Activated naive CD8-positive, alpha-beta T cell treated with anti-CD3 and anti-CD28 coated beads, Interleukin-2, amount 10 ng/mL, durations not matched to agents 7 days and 5 days (primary cell): ENCODE measurements at places on chromosomes 5 and 9.

GRCh38 chr5:82551840-82552385, 273.8 kb upstream of the RPS23 start:
- no peak for DNase-seq

- no peak for DNase-seq
These were observed 26.5 kb downstream of the SARDH start for GRCh38 chr9:133711428-133712220.

GRCh38 chr9:75593920-75594319, 296.6 kb upstream of the PCSK5 start:
- no peak for DNase-seq

DNA sequence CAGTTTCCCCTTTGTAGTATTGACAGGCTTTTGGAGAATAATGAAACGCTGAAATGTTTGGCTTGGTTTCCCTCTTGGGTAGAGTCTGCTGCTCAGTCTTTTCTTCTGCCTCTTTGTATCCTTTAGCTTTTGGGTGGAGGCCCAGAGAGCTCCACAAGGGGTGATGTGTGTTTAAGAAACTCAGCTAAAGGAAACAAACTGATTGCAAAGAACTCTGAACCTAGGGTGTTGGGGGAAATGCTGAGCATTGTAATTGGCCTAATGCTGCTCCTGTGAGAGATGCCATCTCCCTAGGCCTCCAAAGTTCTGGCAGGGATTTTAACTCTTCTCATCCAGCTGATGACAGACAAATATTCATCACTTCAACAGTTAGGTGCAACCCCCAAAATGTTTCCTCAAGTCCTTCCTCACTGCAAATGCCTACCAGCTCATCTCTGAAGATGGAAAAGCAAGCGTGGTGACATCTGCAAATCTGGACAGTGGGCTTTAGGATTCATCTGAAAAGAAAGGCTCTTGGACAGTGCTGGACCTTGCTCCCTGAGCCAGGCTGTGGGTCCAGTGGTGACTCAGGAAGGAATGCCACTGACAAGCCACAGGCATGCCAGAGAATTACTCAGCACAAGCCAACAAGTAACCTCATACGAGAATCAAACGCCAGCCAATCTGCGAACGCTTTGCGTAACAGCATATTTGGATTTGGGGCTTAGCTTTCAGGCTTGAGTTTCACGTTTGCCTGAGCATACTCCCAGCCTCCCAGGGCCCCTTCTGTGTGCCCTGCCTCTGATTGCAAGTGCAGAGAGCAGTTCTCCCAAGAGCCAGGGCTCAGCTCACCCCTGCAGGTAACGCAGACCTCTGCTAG, 30.5 kb upstream of the ZSWIM6 start:
- no peak for DNase-seq

- DNase-seq = no peak
These were observed 130.9 kb upstream of the SLC30A5 start for GRCh38 chr5:68962757-68963484.

GRCh38 chr9:100445161-100445902, 18.4 kb downstream of the MSANTD3 start:
- DNase-seq = no peak

GRCh38 chr5:118220556-118221195, 767.7 kb downstream of the DTWD2 start:
- DNase-seq = no peak

DNA sequence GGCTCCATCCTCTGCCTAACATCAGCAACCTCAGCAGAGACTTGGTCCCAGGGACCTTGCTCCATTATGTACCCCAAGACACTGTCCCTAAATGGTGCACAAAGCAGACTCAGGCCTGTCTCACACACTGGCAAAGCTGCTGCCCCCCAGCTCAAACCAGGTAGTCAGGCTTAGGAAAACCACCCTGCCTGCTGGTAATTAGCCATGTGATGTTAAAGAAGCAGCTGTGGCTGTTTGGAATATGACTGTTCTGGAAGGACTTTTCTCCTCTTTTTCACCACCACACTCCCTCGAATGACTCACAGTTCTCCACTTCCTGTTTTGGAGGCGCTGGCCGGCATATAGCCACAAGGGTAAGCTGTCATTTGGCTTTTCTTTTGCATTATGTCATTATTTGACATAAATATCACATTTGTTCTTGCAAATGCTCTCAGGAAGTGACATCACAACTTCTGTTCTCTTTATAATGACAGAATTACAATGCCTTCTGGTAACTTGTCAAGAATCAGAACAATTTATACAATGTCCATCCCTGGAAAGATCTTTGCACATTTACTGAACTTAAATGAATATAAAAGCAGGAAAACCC, 113.9 kb downstream of the SUSD1 start:
- peak; percentile 50 for DNase-seq

GRCh38 chr9:135815830-135816650, 91.3 kb downstream of the CAMSAP1 start:
- peak; percentile 50 for DNase-seq

DNA sequence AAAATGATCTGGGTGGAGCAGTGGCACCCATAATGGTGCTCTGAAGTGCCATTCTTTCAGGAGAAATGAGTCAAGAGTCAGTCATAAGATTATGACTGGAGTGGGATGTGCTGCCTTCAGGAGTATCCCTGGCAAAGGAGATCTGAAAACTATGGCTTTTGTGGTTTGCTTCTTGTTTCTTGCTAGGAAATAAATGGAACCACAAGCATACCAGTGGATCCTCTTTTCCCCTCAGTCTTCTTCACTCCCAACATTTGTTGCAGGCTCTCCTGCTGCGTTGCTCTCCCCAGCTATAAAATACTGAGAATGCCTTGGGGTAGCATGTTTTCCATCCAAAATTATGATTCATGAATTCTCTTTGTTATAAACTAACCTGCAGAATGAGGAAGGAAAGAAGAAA, 199.1 kb downstream of the NNT start:
- DNase-seq = no peak

- DNase-seq = no peak
These were observed 159.7 kb upstream of the SEMA6A start for GRCh38 chr5:116733991-116734975.

- DNase-seq = no peak
These were observed 31.9 kb upstream of the CEP120 start for GRCh38 chr5:123455095-123455494.

GRCh38 chr9:34185778-34186551, 7.1 kb downstream of the UBAP1 start:
- DNase-seq = no peak

DNA sequence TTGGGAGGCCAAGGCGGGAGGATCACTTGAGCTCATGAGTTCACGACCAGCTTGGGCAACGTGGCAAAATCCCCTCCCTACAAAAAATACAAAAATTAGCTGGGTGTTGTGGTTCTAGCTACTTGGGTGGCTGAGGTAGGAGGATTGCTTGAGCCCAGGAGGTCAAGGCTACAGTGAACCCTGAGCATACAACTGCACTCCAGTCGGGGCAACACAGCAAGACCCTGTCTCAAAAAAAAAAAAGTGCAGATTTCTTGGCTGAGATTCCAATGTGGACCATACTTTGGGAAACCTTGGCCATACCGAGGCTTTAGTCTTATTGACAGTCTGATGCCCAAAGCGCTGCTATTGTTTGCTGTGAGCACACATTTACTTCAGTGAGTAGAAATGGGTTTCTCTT, 113.6 kb upstream of the CLINT1 start:
- DNase-seq = no peak

DNA sequence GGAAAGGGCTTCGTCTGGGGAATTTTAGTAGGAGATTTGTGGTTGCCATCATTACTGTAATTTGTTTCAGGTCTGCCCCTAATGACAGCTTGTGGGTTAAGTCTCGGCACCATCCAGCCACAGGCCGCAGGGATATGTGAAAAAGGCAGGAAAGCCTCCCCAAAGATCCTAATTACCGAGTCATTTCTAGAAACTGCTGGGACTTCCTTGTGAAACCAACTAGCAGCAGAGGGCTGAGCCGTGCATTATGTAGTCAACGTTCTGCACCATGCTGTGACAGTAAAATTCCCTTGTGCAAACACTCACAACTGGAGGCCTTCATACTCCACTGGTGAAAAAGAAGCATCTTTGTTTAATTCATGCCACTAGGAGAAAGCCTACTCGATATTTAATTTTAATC, 230.3 kb downstream of the MPDZ start:
- DNase-seq = no peak

- DNase-seq = no peak
These were observed 24.1 kb upstream of the RNF20 start for GRCh38 chr9:101509572-101509971.

- DNase-seq = no peak
These were observed 11.8 kb upstream of the TGFBI start for GRCh38 chr5:136016945-136017530.

- DNase-seq = no peak
These were observed 135.5 kb upstream of the PRLR start for GRCh38 chr5:35365758-35366157.

DNA sequence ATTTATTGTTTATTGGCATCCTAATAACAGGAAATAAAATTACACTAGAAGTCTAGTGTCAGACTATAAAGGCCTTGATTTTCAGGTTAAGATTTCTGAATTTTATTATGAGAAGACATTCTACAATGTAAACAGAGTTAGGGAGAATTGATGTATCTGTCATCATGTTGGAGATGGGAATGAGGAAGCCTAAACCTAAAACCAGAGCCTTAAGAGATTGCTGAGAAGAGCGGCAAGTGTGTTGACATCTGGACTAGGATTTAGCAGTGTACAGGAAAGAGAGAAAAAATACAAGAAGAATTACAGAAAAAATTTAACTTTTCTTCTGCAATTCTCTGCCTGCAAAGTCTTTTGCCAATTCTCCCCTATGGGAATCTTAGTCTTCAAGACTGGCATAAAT, 525.5 kb downstream of the NR2F1-AS1 start:
- no peak for DNase-seq

- DNase-seq = no peak
These were observed 53.9 kb upstream of the TRIM32 start for GRCh38 chr9:116632990-116633838.

DNA sequence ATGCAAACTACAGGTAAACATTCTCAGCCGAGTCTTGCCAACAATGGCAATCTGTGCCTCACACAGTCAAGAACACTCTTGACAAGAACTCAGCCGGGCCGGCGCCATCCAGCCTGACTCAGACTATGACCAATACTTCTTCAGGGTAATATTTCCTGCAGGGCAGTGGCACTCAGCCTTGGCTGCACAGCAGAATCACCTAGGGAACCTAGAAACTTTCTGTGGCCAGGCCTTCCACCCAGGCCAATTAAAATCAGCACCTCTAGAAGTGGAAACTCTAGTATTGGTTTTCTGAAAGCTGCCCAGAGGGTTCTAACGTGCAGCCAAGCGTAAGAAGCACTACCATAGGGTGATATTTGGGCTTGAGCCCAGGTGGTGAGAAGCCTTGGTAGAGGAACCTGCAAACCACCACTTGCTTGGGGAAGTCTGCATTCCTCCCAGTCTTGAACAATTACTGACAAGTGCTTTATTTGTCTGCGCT, 120.6 kb downstream of the TTLL11 start:
- DNase-seq = no peak

DNA sequence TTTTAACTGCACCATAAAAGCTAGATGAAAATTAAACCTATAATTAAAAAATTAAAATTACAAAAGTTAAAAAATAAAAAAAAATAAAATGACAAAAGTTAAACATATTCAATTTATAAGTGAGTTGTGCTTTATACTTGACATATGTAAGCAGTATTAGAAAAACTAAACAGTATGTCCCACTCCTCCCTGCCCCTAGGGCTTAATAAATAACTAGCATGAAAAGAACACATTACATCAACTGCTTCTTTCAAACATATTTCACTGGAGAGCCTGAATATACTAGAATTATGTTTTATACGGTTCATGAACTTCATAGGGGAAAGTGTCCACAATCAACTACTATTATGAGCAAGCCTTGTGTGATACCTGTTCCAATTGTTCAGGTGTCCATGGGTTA, 47.6 kb downstream of the ECPAS start:
- no peak for DNase-seq

GRCh38 chr5:18119156-18119785, 485.0 kb downstream of the TAF11L14 start:
- no peak for DNase-seq

GRCh38 chr5:67809589-67809988, 406.0 kb upstream of the PIK3R1 start:
- DNase-seq = no peak

DNA sequence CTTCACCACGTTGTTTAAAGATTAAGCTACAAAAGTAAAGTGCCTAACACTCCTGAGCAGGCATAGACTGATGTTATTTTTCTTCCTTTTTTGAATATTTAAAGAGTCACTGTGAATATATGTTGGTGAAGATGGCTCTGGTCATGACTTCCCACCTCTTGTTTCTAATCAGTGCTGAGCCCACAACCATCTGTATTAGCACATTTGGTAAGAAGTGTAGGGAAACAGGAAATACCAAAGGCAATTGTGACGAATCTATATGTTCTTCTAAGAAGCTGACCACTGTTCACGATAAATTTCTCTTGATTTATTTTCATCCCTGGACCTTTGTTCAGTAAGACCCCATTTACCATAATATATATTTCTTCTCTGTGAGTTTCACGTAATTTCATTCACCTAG, 108.3 kb upstream of the PCA3 start:
- DNase-seq = no peak

DNA sequence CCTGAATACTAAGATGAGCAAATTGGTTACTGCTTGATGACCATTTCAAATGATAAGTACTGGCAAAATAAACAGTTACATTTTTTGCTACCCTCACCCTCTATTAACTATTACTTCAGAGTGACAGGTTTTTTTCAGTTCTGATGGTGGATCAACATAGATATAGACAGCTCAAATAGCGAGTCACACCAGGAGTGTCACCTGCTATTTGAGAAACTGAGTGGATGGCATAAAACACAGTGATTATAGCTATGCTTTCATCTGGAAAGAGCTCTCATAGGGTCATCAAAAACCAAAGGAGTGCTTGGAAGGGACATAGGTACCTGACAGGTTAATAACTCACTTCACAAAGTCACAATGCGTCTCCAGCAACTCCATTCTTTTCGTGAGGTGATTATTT, 244.5 kb upstream of the C9orf72 start:
- DNase-seq = no peak

DNA sequence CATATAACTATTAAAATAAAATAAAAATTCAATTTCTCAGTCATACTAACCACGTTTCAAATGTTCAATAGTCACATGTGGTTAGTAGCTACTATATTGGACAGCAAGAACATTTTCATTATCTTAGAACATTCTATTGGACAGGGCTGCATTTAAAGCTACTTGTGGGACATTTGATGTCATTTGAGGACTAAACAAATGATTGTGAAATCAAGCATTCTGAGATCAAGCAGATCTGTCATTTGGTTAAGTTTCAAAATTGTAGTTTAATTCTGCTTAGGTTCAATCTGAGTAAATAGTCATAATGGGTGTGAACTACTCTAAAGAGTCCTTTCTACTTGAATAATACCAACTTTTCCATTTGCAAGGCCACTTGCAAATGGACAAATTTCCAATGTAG, 226.9 kb upstream of the C9orf72 start:
- DNase-seq = no peak

- no peak for DNase-seq
These were observed 256.8 kb upstream of the ADAMTS16 start for GRCh38 chr5:4883360-4883759.

GRCh38 chr5:116739571-116739970, 164.9 kb upstream of the SEMA6A start:
- no peak for DNase-seq
